ENCODE measurements at places on chromosomes 16 and 17. TPM values are rescaled to one million over a fixed set of nuclear protein-coding genes. Genes with fewer than 3 reads are reported as not detected.

- DNase-seq, result no peak
Observed at GRCh38 chr17:67469208-67469980, 92.3 kb downstream of the PITPNC1 start.

- DNase-seq, result no peak
Observed at GRCh38 chr17:77875881-77876509, 82.5 kb upstream of the TNRC6C start.

CCDC57 gene
- polyA plus RNA-seq, result 18.6 TPM

DNA sequence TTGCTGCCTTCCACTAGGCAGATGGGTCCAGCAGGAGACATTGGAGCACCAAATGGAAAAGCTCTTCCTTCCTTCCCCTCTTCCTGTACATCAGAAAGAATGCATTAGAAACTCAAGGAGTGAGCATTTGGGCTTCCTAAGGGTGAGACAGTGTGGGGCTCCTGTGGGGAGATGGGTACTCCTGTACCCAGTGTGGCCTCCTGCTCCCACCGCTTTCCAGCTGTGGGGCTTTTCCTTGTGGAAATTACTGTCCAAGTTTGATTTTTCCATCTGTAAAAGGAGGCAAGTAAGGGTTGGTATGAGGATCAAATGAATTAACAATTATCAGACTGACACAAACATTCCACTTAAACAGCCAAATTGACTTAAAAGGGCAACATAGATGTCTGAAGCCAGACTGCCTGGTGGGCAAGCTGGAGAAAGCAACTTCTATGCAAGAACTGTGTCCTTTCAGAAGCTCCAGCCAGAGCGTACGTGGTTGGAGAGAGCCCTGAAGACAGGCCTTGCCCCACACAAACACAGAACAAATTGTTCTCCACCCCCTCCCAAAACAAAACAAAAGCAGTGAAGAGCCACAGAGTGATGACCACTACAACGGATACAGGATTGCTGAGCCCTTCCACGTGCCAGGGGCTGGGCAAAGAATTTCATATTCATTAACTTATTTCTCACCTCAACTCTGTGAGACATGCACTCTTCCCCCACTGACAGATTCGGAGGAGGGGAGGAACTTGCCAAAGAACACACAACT, 23.1 kb upstream of the ALDH3A1 start:
- no peak for DNase-seq

DNA sequence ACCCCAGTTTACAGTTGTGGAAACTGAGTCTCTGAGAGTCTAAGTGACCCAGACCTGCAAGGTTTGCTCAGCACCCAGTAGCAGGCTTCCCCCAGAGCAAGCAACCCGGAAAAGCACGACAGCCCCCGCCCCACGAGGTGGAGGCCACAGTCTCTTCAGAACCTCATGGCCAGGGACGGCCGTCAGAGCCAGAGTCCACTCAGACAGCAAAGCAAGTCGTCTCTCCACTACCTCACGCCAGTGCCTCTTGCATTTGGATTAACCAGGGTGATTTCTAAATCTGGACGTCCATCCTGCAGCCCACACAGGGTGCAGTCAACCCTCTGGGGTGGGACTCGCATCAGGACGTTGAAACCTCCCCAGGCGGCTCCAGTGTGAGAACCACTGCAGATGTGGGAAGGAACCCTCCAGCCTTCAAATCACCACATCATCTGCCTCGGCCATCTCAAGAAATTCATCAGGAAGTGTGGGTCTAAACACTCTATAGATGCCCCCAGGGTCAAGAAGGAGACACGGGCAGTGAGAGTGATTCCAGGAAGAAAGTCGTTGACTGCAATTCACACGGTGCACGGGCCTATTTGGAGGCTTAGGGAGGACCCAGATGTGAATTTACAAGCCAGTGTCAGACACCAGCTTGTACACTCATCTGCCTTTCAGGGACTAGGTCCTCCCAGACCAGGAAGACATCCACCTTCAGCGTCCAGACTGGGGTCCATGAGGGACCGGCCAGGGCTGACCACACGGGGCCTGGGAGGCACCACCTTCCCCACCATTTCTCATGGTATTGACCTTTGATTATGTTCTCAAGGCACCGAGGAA, 20.2 kb upstream of the RBFOX3 start:
- DNase-seq, result no peak

DNA sequence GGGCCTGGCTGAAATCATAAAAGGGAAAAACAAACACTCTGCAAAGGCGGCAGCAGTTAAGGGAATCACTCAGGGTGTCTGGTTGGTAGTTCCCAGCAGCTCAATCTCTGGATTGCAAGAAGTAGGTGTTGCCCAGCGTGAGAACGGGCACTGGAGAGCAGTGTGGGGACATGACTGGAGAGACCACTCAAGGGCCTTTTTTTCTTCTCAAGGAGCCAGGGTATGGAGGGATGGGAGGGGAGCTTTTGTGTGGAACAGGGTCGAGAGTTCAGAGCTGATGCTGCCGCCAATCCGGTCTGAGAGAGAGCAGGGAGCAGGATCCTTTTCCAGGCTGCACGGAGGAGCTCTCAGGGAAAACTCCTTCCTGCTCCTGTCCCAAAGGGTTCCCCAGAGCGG, 15.2 kb downstream of the SCNN1B start:
- no peak for DNase-seq

DNA sequence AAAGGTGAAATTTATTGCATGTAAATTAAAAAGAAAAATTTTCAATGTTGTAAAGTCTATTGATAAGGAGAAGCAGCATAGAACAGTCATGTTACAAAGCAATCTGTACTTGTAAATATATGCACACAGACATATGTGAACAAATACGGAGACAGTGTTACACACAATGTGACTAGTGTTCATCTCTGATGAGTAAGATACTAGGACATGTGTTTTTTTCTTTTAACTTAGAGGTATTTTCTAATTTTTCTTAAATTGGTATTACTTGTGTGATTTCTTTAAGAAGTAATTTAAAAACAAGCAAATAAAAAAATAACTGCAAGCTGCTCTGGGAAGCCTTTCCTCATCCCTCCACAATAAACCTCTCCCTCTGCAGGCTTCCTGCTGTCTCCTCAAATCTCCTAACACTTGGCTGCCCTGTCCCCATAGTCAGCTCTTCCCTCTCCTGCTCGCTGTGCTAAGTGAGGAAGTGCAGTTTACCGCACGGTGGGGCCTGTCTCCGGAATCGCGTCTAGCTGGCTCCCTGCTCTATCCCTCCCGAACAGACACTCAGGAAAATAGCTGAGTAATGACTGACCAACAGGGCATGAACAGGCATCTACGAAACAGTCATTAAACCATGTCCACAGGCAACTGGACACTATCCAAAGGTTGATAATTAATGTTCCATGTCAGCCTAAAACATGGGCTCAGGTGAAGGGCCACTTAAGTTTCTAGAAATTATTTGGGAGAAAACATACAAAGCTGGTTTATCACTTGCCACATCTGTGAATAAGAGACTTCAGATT, 35.9 kb downstream of the CMTM4 start:
- DNase-seq, result peak; percentile 90

GRCh38 chr17:4204190-4204589, 59.6 kb downstream of the ANKFY1 start:
- no peak for DNase-seq

DNA sequence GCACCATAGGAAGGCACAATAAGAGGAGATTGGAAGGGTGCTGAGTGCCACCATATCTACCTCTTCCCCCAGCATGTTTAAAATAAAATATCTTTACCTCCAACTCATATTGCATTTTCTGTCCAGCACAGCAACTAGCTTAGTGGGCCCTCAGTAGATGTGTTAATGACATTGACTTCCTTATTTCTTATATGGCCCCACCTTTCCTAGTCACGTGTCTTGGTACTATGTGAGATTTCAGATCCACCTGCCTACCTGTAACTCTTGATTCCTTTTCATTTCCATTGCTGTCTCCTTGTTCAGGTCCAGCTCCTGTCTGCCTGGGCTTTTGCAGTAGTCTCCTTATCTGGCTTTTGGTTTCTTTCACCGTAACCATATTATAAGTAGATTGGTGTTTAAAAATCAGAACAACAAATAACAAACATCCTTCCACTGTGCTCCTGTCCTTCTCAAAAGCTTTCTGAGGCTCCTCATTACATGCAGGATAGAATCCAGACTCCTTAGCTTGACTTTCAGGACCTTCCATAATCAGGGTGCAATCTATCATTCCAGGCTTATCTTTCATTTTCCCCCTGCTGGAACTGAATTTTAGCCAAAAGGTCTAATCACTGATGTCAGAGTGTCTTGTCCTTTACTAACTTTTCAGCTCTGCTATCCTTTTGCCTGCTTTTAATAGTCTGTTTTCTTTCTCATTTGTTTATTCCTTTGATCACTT, 71.3 kb downstream of the FTO start:
- DNase-seq, result no peak

DNA sequence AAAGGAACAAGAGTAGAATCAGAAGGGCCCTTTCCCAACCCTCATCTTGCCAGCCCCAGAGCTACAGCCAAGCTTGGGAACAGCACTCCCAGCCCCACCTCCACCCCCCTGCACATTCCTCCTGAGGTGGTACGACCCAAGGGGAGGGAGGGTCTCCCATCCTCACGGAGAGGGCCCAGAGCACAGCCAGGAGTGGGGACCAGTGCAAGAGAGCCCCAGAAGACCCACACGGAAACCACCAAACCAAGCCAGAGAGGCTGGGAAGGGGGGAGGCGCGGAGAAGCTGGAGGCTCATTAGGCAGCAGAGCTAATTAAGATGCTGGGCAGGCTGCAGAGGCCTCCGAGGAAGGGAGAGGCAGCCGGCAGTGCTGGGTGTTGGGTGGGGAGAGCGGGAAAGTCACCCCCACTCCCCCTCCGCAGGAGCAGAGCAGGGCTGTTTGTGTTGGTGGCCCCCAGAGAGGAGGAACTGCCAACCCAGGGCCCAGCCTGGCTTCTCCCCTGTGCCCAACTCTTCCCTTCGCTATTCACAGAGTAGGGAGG, 2.4 kb downstream of the CACNB1 start:
- no peak for DNase-seq

HS3ST2 gene
- not detected for polyA plus RNA-seq

- DNase-seq, result no peak
Observed at GRCh38 chr17:9676820-9677310, 31.5 kb downstream of the USP43 start.

DNA sequence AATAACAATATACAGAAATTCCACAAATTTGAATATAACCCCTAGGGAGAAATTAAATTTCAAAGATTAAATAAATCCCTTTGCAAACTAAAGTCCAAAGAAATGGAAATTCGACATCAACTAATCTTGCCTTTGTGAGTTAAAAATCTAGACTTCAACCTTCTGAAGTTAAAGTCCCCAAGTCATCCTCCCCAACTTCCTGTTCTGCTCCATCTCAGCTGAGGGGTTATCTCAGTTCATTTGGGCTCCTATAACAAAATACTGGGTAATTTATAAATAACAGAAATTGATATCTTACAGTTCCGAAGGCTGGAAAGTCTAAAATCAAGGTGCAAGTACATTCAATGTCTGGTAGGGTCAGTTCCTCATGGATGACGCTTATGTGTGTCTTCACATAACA, 22.8 kb upstream of the KDM6B start:
- DNase-seq, result no peak

DNA sequence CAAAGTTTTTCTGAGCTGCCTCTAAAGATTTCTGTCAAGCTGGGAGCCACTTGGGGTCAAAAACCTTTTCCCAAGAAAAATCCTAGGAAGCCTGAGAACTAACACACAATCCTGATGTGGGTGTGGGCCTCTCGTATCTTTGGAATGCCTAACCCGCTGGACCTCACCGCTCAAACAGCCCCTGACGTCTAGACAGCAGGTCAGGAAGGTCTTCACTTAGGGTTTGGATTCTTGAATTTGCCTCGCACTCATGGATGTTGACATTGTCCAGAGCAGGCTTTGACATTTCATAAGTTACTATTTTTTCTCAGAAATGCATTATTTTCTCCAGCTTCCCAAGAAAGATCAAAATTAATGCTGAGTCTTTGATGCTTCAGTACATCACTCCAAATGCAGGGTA, 18.9 kb downstream of the TEX2 start:
- DNase-seq, result no peak

DNA sequence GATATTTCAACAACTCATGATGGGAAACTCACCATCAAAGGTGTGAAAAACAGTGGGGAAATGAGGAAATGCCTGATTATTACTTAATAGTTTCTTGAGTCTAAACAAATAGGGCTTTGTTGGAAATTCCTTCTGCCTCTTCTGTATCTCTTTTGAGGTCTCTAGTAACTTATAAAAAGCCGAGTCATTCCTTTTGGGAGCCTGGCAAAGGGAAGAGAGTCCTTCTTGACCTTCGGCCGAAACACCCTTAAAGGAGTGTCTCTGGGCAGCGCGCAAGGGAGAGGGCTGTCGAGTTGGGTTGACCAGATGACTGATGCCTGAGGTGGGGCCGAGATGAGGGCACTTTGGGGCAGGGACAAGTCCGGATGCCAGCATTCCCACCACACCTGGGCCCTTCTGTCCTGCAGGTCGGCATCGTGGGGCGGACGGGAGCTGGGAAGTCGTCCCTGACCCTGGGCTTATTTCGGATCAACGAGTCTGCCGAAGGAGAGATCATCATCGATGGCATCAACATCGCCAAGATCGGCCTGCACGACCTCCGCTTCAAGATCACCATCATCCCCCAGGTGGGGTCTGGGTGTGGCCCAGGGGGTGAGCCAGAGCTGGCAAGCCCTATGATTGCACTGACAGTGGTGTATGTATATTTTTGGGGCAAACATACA, 89.2 kb downstream of the ABCC6 start:
- DNase-seq, result no peak

GRCh38 chr17:78967782-78968362, 11.9 kb downstream of the LGALS3BP start:
- no peak for DNase-seq

DNA sequence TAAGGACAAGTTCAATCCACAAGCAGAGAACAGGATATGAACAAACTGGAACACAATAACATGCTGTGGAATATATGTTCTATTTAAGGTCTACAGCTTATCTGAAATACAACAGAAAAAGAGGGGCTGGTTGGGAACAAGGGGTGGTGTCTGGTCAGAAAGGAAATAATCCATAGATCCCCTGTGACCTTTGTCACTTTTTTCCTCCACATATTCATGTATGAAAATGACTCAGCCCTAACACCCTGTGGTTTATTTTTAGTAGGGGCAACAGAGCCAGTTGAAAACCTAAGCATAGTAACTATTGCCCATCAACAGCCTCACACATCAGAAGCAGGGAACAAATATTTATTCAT, 12.3 kb upstream of the SPAG9 start:
- peak; percentile 94 for DNase-seq

GRCh38 chr17:79777894-79778503, at the start of gene CBX2:
CBX2 (plus strand) TSS chr17:79778148; CDS start chr17:79778236, 88 bp downstream.
- DNase-seq, result peak; percentile 58

DNA sequence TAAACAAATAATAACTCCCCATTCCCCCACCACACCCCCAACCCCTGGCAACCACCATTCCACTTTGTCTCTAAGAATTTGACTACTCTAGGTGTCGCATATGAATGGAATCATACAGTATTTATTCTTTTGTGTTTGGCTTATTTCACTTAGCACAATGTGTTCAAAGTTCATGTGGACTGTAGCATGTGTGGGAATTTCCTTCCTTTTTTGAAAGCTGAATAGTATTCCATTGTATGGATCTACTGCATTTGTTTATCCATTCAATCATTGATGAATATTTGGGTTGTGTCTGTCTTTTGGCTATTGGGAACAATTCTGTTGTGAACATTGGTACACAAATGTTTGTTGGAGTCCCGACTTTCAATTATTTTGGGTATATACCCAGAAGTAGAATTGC, 3.3 kb upstream of the ACSF2 start:
- DNase-seq, result no peak

- DNase-seq, result no peak
Observed at GRCh38 chr17:81050645-81051625, 16.0 kb downstream of the BAIAP2 start.

- no peak for DNase-seq
Observed at GRCh38 chr17:13484020-13484419, 117.7 kb downstream of the HS3ST3A1 start.

- no peak for DNase-seq
Observed at GRCh38 chr17:14739656-14740431, 439.0 kb downstream of the HS3ST3B1 start.

Data from endothelial cell of umbilical vein (primary cell).